Smooth muscle cell of the pulmonary artery (primary cell): ENCODE measurements at places on chromosomes 6 and 20. TPM values are rescaled to one million over a fixed set of nuclear protein-coding genes. Genes with fewer than 3 reads are reported as not detected.

KIFC1 gene
- total RNA-seq = 2.1 and 5.0 TPM in 2 replicates

OR2J1 gene
- total RNA-seq = not detected in 2 replicates

CALHM4 gene
- 0.20 TPM in 1 of 2 replicates, not detected in the other for total RNA-seq

MOCS1 gene
- 18.1 and 31.3 TPM in 2 replicates for total RNA-seq

ADGRF4 gene
- total RNA-seq = 0.07 and 0.10 TPM in 2 replicates

POLR3F gene
- total RNA-seq = 11.6 and 12.1 TPM in 2 replicates

RAB32 gene
- 70.8 and 89.8 TPM in 2 replicates for total RNA-seq

DZANK1 gene
- 1.1 and 1.7 TPM in 2 replicates for total RNA-seq

PLG gene
- total RNA-seq = not detected in 2 replicates

POPDC3 gene
- total RNA-seq = 4.4 and 14.8 TPM in 2 replicates

SGK2 gene
- 0.73 and 0.85 TPM in 2 replicates for total RNA-seq

SAMD5 gene
- 0.76 and 0.85 TPM in 2 replicates for total RNA-seq

ARFGEF3 gene
- 1.0 and 3.1 TPM in 2 replicates for total RNA-seq

SLC22A7 gene
- not detected in 2 replicates for total RNA-seq

GINS1 gene
- 2.3 and 4.5 TPM in 2 replicates for total RNA-seq

BEND3 gene
- total RNA-seq = 2.4 and 2.5 TPM in 2 replicates

SPATS1 gene
- not detected in 2 replicates for total RNA-seq

ULBP3 gene
- total RNA-seq = 5.1 and 12.5 TPM in 2 replicates

C20orf144 gene
- total RNA-seq = 0.03 TPM in 1 of 2 replicates, not detected in the other

TPBG gene
- 69.5 and 138 TPM in 2 replicates for total RNA-seq

SLC32A1 gene
- not detected in 2 replicates for total RNA-seq

MUC22 gene
- total RNA-seq = not detected in 2 replicates

NOTCH4 gene
- total RNA-seq = 0.65 and 0.96 TPM in 2 replicates

LTB gene
- total RNA-seq = not detected in 2 replicates

SPDEF gene
- not detected in 2 replicates for total RNA-seq

SPATA25 gene
- 0.65 and 2.0 TPM in 2 replicates for total RNA-seq

KIAA1586 gene
- total RNA-seq = 12.2 and 15.2 TPM in 2 replicates

CENPB gene
- total RNA-seq = 101 and 113 TPM in 2 replicates

GNRH2 gene
- 0.26 and 0.43 TPM in 2 replicates for total RNA-seq

MBOAT1 gene
- 1.3 and 1.8 TPM in 2 replicates for total RNA-seq

MCCD1 gene
- not detected in 2 replicates for total RNA-seq

GGTLC1 gene
- not detected in 2 replicates for total RNA-seq

PROKR2 gene
- total RNA-seq = not detected in 2 replicates

MAFB gene
- 0.79 and 2.0 TPM in 2 replicates for total RNA-seq

PTGIS gene
- total RNA-seq = 121 and 154 TPM in 2 replicates

MYBL2 gene
- 1.3 and 2.4 TPM in 2 replicates for total RNA-seq

TMEM74B gene
- 0.10 and 0.13 TPM in 2 replicates for total RNA-seq

C20orf173 gene
- not detected in 2 replicates for total RNA-seq

PCK1 gene
- total RNA-seq = 0.52 TPM in 1 of 2 replicates, not detected in the other

GSTA2 gene
- total RNA-seq = not detected in 2 replicates

TCP11 gene
- 0.07 and 0.26 TPM in 2 replicates for total RNA-seq

GNAS gene
- total RNA-seq = 571 and 741 TPM in 2 replicates

CD24 gene
- total RNA-seq = 0.85 and 3.3 TPM in 2 replicates

LTV1 gene
- total RNA-seq = 14.1 and 17.8 TPM in 2 replicates

MACROD2 gene
- 0.40 and 0.85 TPM in 2 replicates for total RNA-seq

PTPN1 gene
- total RNA-seq = 24.2 and 28.1 TPM in 2 replicates

NRSN1 gene
- not detected in 2 replicates for total RNA-seq

TP53TG5 gene
- total RNA-seq = 0.03 TPM in 1 of 2 replicates, not detected in the other

CCM2L gene
- total RNA-seq = 0.07 TPM in 1 of 2 replicates, not detected in the other
